Activated CD8-positive, alpha-beta memory T cell treated with anti-CD3 and anti-CD28 coated beads, Interleukin-2, amount 50 U/mL, for 48 hours (primary cell): ENCODE measurements at places on chromosomes 2 and 18.

DNA sequence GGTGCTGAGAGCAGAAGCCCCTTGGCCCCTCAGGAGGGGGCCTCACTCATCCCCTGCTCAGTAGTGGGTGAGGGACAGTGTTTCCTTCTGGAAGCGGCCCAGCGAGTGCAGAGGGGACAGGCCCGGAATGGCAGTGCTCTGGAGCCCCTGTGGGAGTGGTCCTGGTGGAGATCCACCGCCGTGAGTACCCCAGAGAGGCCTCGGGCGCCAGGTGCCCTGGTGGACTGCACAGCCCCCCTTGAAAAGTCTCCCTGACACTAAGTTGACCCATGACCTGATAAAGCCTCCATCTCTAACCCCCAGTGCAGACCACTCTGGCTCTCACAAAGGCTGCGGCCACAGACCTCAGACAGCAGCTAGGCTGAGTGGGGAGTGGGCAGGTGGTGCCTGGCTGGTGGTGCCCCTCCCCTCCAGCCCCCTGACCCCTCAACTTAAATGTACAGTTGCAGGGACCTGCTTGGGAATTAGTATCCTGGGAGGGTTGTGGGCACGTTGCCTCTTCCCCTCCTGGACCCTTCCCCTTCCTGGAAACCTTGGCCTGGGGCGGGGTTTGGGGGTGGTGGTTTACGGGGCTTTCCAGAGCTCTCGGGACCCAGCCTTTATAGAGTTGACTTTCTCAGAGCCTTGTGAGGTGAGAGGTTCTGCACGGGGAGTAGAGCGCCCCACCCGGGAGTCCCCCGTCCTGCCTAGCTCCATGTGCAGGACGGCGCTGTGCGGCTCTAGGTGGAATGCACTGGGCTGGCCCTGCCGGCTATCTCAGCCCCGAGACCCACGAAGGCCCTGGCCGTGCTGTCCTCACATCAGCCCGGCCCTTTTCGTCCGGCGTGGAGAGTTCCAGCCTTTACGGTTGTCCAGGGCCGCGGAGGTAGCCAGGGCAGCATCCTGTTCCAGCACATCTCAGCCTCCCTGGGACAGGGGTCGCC, 62.7 kb downstream of the RTP5 start:
- no peak for DNase-seq

DNA sequence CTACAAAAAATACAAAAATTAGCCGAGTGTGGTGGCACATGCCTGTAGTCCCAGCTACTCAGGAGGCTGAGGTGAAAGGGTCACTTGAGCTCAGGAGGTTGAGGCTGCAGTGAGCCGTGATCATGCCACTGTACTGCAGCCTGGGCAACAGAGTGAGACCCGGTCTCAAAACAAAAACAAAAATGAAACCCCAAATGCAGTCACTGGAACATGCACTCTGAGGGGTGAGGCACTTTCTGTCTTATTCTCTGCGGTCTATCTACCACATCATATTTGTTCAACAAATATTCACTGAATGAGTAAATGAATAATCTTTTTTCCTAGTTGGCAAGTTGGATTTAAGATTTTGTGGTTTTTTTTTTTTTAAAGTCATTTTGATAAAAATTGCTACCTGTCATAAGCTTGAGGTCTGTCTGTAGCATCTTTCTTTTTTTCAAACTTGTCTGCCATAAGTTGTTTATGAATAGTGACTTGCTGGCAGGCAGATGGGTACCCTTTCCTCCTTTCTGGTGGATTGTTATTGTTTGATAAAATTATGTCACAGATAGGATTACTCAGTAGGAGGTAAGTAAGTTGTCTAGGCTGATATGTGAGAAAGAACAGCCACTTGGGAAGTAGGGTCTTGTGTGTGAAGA, 11.8 kb downstream of the CHRNA1 start:
- no peak for DNase-seq

- DNase-seq, result no peak
Observed at GRCh38 chr2:236720974-236721540, 151.4 kb downstream of the ACKR3 start.

DNA sequence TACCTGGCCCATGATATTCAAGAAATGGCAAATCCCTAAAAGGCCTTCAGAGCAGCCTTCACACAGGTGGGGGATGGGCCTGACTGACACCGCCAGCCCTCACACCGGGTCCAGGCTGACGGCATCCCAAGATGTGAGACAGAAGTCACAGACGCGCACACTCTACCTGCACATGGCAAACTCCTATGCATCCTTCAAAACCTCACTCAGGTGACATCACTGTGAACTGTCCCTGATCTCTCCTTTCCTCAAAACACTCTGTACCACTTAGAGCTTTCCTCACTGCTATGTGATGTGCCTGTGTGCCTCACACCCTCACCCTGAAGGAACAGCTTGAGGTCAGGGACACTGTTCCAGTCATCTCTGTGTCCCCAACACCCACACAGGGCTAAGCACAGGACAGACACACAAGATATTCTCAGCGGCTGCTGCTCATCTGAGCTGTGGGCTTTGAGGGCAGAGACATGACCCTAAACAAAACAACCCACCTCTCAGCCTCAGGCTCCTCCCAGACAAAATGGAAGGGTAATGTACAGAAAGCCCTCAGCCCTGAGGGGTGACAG, 27.5 kb downstream of the BIN1 start:
- DNase-seq, result no peak

DNA sequence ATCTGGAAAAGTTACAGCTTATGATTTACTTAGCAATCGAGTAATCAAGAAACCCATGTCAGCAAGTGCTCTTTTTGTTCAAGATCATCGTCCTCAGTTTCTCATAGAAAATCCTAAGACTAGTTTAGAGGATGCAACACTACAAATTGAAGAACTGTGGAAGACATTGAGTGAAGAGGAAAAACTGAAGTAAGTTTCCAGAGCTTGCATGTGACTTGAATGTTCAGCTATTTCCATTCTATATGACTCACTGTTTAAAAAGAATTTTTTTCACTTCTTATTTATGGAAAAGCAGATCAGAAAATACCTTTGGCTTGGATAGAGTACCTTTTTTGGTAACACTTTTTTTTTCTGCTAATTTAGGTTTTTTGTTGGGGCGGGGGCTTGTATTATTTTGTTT, 70.7 kb downstream of the PMS1 start:
- no peak for DNase-seq

- DNase-seq, result no peak
Observed at GRCh38 chr18:24190590-24190989, 51.7 kb downstream of the CABYR start.

DNA sequence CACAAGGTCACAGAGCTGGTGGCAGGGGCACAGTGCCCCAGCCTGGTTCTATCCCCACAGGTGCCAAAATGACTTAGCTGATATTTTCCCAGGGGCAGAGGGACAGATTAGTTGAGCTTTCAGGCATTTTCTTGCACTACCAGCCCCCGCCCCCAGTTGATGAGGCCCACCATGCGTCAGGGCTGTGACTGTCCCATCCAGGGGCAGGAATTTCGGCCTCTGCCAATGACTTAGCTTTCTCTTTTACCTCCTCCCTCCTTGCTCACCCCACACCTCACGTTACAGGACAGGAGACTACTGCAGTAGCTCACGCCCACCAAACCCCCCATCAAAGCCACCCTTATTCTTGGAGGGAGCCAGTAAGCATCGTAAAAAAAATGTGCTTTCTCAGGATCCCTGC, 31.5 kb downstream of the MRO start:
- no peak for DNase-seq

- no peak for DNase-seq
Observed at GRCh38 chr2:186780701-186781316, 68.2 kb downstream of the ZSWIM2 start.

DNA sequence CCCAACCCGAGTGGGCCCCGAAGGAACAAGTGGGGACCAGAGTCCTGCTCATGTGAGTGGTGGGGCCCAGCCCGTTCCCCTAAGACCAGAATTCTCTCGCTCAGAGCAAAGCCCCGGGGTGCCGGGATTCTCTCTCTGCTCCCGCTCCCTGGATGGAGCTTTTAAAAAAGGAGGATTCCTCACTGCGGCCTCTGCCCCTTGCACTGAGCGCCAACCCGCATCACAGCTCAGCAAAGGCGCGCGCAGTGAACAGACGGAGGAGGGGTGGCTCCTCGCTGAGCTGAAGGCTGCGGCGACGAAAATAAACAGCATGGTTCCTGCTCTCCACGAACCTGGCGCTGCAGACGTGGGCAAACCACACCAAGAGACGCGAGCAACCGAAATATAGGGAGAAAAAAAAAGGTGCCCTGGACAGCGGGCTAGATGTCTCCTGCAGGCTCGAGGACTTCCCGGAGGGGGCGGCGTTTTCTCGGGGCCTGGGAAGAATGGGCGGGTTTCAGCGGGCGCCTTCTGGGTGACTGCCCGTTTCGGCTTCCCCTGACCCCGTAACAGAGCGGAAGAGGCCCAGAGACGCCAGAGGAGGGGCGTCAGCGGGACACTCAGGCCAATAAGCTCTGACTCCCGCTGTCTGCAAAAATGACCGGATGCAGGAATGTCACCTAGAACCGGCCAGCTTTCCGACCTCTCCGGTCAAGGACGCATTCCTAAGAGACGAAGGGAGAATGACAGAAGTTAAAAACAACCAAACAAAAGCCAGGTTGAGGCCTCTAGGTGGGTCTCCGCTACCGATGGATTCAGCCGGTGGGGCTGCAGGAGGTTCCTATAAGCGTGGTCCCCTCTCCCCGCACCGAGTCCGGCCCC, 819 bp upstream of the KLF11 start:
- DNase-seq, result no peak
